ENCODE measurements at places on chromosomes 6 and 20. TPM values are rescaled to one million over a fixed set of nuclear protein-coding genes. Genes with fewer than 3 reads are reported as not detected.

- no peak for DNase-seq
Observed at GRCh38 chr6:134550604-134551003, 232.7 kb upstream of the SGK1 start.

GRCh38 chr6:44052419-44053023 is 74.7 kb downstream of the MRPL14 start:
- no peak for DNase-seq

- no peak for DNase-seq
Observed at GRCh38 chr6:127347178-127347577, 3.8 kb upstream of the ECHDC1 start.

DNA sequence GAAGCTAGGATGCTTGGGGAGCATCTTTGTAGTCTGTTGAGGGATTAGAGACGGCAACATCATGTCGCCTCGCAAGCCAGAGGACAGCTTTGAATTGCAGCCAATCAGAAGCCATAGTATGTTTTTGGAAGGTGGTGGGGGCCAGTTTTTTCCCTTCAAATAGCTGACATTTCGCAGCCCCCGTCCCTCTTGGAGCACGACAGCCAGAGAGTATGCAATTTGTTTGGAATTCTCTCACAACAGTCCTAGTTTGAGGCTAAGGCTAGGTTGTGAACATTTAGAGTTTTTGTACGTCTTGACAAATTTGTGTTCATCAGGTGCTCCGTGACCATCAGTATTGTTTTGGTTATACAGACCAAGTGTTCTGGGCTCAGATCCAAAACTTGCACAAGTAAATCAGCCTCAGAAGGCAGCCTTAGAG is 83.3 kb downstream of the PLCB1 start:
- DNase-seq = no peak

- no peak for DNase-seq
Observed at GRCh38 chr6:21398741-21399325, 194.7 kb upstream of the SOX4 start.

GRCh38 chr6:168397012-168397411 is 44.0 kb upstream of the SMOC2 start:
- DNase-seq = no peak

- DNase-seq = no peak
Observed at GRCh38 chr6:117840541-117840983, 66.5 kb upstream of the SLC35F1 start.

GRCh38 chr6:16092140-16092539 is 36.7 kb upstream of the MYLIP start:
- DNase-seq = no peak

DNA sequence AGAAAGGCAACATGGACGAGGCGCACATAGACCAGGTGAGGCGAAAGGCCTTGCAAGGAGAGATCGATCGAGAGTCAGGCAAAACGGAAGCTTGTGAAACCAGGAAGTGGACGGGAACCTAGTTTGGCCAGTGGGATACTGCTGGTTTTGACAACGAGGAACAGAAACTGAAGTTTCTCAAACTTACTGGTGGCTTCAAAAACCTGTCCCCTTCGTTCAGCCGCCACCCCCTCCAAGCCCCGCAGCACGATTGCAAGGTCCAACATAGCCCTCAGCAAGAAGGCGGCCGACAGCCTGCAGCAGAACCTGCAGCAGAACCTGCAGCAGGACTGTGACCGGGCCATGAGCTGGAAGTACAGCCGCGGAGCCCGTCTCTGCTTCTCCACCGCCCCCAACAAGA is 238.0 kb downstream of the KHDC1L start:
- DNase-seq = no peak

DNA sequence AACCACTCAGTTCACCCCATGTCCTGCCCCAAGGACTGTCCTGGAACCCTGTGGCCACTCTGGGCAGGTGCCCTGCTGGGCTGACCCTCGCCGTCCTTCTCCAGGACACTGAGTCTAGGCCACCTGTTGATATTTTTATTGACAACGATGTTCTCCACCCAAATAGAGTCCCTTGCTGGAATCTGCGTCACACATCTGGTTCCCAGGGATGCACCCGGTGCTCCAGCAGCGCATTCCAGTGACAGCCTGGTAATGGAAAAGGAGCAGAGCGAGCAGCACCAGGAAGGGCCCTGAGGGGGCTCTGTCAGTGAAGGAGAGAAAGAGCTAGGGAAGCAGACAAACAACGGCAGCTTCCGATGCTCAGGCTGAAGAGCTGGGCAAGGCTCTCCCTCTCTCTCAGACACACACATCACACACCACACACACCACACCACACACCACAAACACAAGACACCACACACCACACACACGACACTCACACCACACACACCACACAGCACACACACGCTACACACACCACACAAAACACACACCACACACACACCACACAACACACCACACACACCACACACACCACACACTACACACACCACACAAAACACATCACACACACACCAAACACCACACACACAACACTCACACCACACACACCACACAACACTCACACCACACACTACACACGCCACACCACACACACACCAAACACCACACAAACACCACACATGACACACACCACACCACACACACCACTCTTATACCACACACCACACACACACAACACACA is 117.9 kb upstream of the THBS2 start:
- no peak for DNase-seq

- no peak for DNase-seq
Observed at GRCh38 chr20:17471606-17472187, 59.5 kb downstream of the BFSP1 start.

GRCh38 chr20:53028337-53029007 is 56.3 kb downstream of the TSHZ2 start:
- no peak for DNase-seq

GRCh38 chr6:106796781-106797180 is 167.4 kb downstream of the QRSL1 start:
- DNase-seq = no peak

GRCh38 chr20:19897891-19898290 is 119.3 kb upstream of the NAA20 start:
- DNase-seq = no peak

- DNase-seq = no peak
Observed at GRCh38 chr20:62637110-62637509, 5.2 kb upstream of the SLCO4A1 start.

The BPIFB1 gene
- total RNA-seq = not detected

The LST1 gene
- total RNA-seq = 3.9 TPM

The VGLL2 gene
- not detected for total RNA-seq

The CRISP3 gene
- not detected for total RNA-seq

Data from mucosa of descending colon (tissue), 3 donors.